PC-3 (cell line): ENCODE measurements at places on chromosomes 2 and 18. TPM values are rescaled to one million over a fixed set of nuclear protein-coding genes. Genes with fewer than 3 reads are reported as not detected.

The FOXI3 gene
- not detected in 2 replicates for total RNA-seq

DNA sequence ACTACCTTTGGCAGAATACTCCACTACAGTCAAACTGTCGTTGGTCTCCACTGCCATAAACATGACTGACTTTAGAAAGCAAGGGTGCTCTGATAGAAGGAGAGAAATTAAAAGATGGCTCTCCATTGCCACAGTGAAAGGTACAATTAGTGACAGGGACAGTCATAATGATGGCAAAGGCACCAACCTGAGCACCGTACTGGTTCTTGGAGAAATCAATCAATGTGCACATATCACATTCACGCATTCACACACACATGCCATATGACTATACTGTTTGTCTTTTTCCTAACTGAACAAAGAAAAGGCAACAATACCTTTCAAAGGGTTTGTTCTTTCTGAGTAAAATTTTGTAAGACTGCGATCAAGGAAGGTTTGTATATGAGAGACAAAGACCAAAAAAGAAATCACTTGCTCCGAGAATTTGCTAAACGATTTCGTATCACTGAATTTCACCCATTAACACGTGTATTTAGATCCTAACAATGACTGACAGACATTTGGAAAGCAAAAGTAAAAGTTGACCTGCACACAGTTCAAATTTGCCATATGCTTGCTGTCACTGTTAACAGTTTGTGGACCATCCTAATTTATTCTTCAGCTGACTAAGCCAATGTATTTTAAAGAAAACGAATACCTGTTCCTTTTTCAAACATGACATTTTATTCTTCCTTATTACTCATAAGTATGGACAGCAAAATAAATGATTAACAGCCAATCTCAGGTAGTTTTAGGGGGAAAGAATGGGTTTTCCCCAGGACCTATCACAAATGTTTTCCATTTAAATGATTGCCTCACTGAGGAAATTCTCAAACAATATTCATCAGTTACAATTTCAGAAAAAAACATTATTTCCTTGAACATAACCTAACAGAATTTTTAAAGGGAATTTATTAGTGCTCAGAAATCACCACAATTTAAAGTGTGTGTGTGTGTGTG, 644.4 kb downstream of the ZEB2 start:
- H3K27me3 ChIP-seq, result no peaks in the 10 kb centered on the region
- H3K4me3 ChIP-seq, result no peak overlapping the region
- DNase-seq, result no peak
- H3K27ac ChIP-seq, result no peak overlapping the region

DNA sequence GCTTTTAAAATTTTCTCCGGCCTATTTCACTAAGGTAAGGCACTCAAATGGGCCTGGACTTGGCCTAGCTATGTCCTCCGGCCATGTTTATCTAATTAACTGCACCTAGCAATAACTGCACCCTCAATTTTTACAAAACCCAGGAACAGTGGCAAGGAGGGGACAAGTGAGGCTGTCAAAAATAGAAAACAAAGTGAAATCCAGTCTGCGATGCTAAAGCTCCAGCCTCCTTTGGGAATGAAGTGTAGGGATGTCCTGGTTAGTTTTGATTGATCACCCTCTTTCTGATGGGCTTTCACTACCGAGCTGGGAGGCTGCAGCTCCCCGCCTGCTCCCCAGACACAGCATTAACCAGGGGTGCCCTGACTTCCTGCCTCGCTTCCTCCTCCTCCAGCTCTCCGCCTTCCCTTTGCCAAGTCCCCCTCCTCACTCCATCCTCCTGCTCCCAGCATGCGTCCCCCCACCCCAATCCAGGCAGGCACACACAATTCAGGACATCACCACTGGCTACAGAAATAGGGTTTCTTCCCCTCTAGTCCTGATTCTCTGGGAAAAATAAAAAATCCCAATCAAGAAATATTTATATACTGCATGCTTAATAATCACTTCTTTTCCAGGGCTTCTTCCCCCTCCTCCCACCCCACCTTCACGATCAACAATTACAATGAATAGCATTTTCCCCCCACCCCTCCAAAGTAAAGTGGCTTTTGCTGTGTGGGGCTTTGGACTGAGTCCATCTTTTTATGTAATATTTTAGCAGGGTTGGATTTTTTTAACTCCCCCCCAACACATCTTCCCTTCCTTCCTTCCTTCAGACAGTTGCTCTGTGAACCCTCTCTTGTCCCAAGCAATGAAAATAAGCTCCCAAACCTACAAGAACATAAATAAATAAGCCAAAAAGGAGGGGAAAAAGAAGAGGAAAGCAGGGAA, 3.3 kb upstream of the POU3F3 start:
- peaks cover 4% of the 10 kb centered on the region; the same call in 1 of the 2 replicates for H3K4me1 ChIP-seq
- H3K27me3 ChIP-seq, result peaks cover 82% of the 10 kb centered on the region
- DNase-seq, result no peak
- no peak overlapping the region for H3K4me3 ChIP-seq

The ACMSD gene
- total RNA-seq, result not detected in 2 replicates

- H3K4me3 ChIP-seq, result no peak overlapping the region
- H3K4me1 ChIP-seq, result no peaks in the 10 kb centered on the region
- H3K27ac ChIP-seq, result no peak overlapping the region
- peak; percentile 27 for DNase-seq
- H3K36me3 ChIP-seq, result no peaks in the 10 kb centered on the region
- no peaks in the 10 kb centered on the region for H3K27me3 ChIP-seq
Measured at GRCh38 chr2:155965415-155966063, 367.0 kb downstream of the NR4A2 start.

The CD28 gene
- not detected in 2 replicates for total RNA-seq

- DNase-seq, result no peak
- H3K4me3 ChIP-seq, result no peak overlapping the region
- no peaks in the 10 kb centered on the region for H3K4me1 ChIP-seq
- no peak overlapping the region for H3K27ac ChIP-seq
- no peaks in the 10 kb centered on the region for H3K27me3 ChIP-seq
Measured at GRCh38 chr2:105057005-105057404, 19.1 kb downstream of the MRPS9 start.

GRCh38 chr2:214652473-214652872, 157.0 kb downstream of the BARD1 start:
- no peak for DNase-seq
- no peaks in the 10 kb centered on the region for H3K36me3 ChIP-seq
- H3K27me3 ChIP-seq, result no peaks in the 10 kb centered on the region
- H3K4me1 ChIP-seq, result no peaks in the 10 kb centered on the region
- H3K4me3 ChIP-seq, result no peak overlapping the region

DNA sequence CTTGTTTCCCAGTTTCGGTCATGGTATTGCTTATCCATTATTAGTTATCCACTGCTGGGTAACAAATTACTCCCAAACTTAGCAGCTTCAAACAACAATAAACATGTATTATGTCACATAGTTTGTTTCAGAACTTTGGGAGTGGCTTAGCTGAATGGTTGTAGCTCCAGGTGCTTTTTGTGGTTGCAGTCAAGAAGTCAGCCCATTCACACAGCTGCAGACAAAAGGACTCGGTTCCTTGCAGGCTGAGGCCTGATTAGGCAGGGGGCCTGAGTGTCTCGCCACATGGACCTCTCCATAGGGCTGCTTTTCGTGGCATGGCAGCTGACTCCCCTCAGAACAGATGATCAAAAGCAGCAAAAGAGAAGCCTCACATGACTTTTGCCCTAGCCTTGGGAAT, 58.2 kb upstream of the ITGA4 start:
- DNase-seq, result no peak
- peaks cover 3% of the 10 kb centered on the region; the same call in 1 of the 2 replicates for H3K27me3 ChIP-seq
- no peaks in the 10 kb centered on the region for H3K36me3 ChIP-seq
- no peak overlapping the region for H3K27ac ChIP-seq
- H3K4me3 ChIP-seq, result no peak overlapping the region

The EN1 gene
- 2.3 and 3.2 TPM in 2 replicates for total RNA-seq

The OSBPL1A gene
- total RNA-seq, result 31.1 and 39.7 TPM in 2 replicates
